ENCODE measurements at places on chromosomes 12 and 14.

GRCh38 chr12:109798691-109799090 is 34.5 kb downstream of the TRPV4 start:
- DNase-seq: no peak

- no peak for DNase-seq
Observed at GRCh38 chr14:30445011-30445793, 113.8 kb upstream of the G2E3 start.

GRCh38 chr12:21710958-21711775 is 53.5 kb upstream of the LDHB start:
- no peak for DNase-seq

GRCh38 chr14:101472518-101472849 is 88.8 kb upstream of the DIO3 start:
- DNase-seq: no peak
